ENCODE measurements at places on chromosomes 11 and 22.

GRCh38 chr11:35063488-35063931 lies 75.5 kb upstream of the CD44 start:
- DNase-seq = no peak

DNA sequence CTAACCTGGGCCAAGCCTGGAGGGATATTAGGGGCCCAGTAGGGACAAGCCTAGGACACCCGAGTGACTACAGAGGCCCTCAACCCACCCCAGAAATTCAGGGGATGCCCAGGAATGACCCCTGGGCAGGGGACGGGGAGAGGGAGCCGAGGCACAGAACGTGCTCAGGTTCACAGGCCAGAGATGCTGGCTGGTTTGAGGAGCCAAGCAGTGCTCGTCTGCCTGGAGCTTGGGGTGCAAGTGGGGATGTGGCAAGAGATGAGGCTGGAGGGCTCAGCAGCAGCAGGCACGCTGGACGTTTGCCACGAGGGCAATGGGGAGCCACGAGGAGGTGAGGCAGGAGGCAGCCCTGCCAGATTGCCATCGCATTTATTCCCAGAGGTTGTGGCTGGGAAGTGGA lies 34.0 kb upstream of the EMID1 start:
- DNase-seq = no peak

- no peak for DNase-seq
Observed at GRCh38 chr11:59187035-59187434, 15.1 kb downstream of the DTX4 start.

DNA sequence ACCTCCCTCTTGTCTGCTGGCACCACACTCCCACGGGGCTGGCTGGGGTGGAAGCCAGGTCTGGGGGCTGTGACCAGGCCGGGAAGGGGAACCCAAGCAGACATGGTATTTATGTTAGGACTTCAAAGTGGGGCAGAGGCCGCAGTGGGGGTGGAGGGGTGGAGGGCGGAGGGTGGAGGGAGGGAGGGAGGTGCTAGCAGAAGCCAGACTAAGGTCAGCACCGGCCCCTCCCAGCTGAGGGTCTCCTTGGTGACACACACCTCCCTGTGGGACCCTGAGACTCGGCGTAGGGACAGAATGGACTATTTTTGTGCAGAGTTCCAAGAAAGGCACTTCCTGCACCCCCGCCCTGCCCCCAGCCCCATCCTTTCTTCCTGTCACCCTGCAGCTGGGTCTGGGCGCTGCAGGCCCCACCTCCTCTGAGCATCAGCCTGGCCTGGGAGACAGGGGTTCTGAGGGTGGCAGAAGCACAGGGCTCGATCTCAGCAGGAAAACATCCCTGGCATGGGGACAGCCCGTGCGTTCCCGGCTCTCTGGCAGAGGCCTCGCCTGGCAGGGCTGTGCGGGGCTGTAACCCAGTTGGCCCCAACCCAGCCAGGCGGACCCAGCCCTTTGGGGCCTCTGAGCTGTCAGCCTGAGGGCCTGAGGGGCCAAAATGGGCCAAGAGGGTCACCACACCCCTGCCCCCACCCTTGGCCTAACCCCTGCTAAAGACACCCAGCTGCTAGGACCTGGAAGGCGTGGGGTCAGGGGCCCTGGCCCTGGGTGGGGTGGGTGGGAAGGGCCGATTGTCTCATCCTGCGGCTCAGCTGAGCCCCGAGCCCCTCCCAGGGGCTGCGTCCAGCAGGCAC lies 9.6 kb upstream of the CD248 start:
- DNase-seq = peak; percentile 59

DNA sequence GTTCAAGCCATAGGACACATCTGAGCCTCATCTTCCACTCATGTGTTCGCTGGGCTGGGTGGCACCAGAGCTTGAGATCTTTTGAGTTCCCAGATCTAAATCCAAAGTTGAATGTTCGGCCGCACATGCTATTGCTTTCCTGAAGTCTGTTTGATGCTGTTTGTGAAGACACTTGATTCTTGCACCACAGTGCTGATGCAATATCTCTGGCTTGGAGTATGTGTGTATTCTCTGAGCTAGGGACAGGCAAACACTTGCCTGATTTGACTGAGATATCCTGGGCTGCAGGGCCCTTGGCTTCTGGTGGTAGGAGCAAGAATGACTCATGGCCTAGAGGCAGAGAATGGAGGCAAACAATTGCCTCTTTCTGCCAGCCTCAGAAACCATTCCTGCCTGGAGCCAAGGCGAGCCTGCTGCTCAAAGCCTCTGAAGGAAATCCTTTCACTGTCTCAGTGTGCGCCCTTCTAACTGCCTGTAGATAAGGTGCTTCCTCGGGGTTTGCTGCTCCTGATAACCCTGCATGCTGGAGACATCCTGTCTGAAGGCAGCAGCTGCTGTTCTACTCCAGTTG lies 73.0 kb downstream of the CYB5R2 start:
- peak; percentile 77 for DNase-seq

GRCh38 chr22:48474881-48475280 lies 1352.8 kb downstream of the BRD1 start:
- no peak for DNase-seq

DNA sequence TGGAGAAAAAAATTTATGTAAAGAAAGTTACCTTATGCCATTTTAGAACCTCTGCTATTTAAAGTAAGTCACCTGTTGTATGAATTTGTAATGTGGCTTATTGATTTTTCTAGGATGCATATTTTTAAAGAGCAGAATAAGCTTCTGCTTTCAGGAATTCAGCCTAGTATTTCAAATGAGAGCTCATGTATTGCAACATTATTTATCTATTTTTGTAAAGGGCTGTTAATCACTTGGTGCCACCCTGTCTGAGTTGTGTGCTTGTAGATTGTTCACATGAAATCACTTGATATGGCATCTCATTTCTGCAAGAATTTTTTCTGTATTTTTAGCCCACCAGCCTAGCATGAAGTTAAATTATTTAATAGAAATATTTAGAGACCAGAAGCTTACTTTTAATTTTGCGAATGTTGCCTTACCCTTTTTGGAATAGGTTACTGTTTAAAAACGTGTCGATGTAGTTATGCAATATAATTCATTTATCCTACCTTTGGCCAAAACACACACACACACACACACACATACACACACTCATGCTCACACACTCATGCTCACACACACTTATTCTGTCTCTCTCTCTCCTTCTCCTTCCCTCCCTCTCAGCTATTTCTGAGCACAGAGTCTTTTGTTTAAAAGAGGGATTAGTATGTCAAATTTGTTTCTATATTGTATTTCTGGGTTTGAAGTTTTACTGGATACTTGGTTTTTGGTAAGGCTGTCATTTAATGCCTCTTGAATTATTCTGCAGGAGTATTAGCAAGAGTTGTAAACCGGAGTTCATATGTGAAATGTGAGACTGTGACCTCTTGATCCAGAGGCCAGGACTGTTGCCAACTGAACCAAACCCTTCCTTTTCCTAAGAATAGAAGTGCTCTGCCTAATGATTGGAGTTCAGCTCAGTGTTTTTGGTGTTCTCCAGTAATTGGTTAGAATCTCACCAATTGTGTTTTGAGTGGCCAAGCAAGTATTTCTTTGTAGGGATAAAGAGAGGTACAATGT lies 34.4 kb downstream of the YAP1 start:
- peak; percentile 78 for DNase-seq

DNA sequence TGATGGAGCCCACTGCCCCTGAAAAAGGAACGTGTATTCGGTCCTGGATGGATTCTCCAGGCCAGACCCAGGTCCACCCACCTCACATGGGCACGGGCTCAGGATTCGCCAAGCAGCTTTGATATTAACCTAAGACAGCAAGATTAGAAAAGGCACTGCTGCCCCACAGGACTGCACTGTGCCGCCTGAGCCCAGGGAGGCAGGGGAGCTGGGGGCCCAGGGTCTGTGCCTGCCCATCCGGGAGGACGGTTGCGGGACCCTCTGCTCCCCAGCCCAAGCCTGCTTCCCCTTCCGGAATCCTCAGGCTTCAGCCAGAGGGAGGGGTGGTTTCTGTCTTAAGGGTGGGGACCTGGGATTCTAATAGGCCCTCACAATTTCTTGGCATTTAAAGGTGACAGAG lies 13.5 kb upstream of the VSIG10L2 start:
- no peak for DNase-seq

DNA sequence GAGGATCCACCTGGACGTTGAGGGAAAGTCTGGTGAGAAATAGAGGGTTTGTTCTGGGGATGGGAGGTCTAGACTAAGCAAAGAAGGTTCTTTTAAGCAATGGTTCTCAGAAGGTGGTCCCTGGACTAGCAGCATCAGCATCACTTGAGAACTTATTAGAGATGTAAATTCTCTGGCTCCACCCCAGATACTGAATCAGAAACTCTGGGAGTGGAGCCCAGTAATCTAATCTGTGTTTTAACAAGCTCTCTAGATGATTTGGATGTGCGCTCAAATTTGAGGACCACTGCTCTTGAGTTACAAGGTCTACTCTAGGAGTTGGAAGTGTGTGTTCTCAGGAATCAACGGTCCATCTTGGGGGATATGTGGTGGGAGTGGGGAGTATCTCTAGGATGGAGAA lies 3.3 kb upstream of the ABCG4 start:
- no peak for DNase-seq

DNA sequence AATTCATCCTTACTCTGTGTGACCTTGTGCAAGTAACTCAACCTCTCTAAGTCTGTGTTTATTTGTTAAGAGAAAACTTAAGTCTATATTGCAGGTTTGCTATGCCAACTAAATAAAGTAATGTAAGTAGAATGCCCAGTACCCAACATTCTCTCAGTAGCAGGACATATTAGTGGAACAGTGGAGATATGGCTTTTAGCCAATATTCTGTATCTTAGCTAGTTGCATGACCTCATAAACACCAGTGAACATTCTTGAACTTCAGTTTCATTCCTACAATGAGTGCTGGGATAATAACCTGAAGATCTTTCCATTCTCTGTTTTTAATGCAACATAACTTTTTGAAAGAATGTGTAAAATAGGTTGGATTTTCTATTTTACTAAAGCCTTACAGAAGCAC lies 77.0 kb downstream of the RAB38 start:
- DNase-seq = no peak

- DNase-seq = no peak
Observed at GRCh38 chr11:75159151-75159953, 8.4 kb downstream of the SLCO2B1 start.

GRCh38 chr11:1755344-1755691 lies 4.9 kb upstream of the IFITM10 start:
- no peak for DNase-seq

- DNase-seq = no peak
Observed at GRCh38 chr11:76553554-76554476, 109.0 kb downstream of the EMSY start.

- no peak for DNase-seq
Observed at GRCh38 chr11:69880826-69881445, 61.7 kb upstream of the FGF3 start.

- no peak for DNase-seq
Observed at GRCh38 chr11:64714666-64715065, 8.3 kb downstream of the NRXN2 start.

- DNase-seq = peak; percentile 56
Observed at GRCh38 chr11:9601037-9601875, 27.8 kb downstream of the WEE1 start.

GRCh38 chr22:26901198-26901816 lies 243.9 kb downstream of the MIAT start:
- no peak for DNase-seq

GRCh38 chr11:68040957-68041591 lies 2.2 kb downstream of the TCIRG1 start:
- no peak for DNase-seq

GRCh38 chr22:20966883-20967696 lies at the start of gene AIFM3:
TSS of gene AIFM3 (plus strand) at chr22:20967255. CDS start at chr22:20967945, 690 bp downstream.
- no peak for DNase-seq

DNA sequence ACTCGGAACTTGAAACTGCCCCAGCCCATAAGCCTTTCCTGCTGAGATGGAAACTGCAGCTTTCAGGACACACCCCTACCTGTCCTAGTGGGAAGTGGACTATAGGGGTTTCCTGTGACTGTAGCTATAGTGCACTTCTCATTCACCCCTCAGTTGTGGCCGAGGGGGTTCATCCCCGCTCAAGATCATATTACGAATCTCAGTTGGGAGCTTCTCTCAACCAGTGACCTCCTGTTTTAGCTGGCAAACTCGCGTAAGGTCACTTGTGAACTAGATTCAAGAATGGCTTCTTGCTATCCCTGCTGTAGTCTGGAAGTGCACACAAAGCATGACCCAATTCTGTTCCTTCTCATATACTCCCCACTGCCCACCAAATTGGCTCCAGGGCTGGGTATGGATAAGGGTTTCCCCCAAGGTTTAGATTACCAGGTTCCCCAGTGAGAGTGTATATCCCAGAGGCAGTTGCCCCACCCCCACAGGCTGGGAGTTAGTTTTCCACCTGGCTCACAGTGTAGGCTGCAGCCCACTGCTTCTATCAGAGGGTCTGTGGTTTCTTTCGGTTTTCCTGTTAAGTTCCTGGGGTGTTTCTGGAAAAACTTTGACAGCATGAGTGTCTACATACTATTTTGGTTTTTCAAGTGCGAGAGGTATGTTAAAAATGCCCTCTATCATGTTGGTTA lies 812.9 kb downstream of the JRKL start:
- DNase-seq = no peak

- DNase-seq = peak; percentile 96
Observed at GRCh38 chr22:42780070-42780540, 59.4 kb upstream of the A4GALT start.

GRCh38 chr11:109734566-109734965 lies 312.6 kb downstream of the C11orf87 start:
- DNase-seq = peak; percentile 12

DNA sequence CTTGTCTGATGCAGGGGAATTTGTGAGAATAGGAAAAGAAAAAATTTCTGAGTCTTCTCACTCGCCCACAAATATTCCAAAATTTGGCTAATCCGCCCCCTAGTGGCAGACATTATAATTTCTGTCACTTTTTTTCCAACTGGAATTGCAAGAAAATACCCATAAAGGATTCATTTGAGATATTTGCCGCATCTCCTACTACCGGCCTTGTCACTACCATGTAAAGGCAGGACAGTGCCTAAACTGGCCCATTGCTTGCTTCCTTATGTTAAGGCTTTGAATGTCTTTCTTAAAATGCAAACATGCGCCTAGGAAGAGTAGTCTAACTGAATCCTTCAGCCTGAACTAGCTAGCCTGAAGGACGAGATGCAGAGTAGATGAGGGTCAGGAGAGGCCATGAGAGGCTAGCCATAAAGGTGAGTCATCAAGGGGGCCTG lies 9.3 kb upstream of the CEP295 start:
- peak; percentile 53 for DNase-seq

DNA sequence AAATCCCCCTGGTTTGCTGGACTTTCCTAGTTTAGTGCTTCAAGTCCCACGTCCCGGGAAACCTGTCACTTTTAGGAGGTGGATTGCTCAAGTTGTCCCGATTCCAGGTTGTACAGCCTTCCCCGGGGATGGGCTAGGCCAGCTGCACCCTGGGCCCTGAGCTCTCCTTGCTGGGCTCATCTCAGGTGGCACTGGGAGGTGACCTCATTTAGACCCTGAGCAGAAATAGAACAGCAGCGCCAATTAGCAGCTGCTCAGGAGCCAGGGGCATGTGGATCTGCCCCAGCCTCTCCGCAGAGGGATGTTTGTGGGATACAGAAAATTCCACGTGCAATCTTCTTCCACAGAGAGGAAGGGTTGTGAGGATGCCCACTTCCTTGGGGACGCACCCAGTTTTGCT lies 9.6 kb upstream of the CERK start:
- no peak for DNase-seq

All from fibroblast of mammary gland (primary cell).